Mammary epithelial cell (primary cell): ENCODE measurements at places on chromosomes 12 and 14. TPM values are rescaled to one million over a fixed set of nuclear protein-coding genes. Genes with fewer than 3 reads are reported as not detected.

KRT79 gene
- not detected for total RNA-seq

SERPINA3 gene
- total RNA-seq: 2.1 and 5.2 TPM in 2 replicates

KRT6C gene
- 8.7 and 16.6 TPM in 2 replicates for total RNA-seq

FGD4 gene
- total RNA-seq: 20.8 and 27.7 TPM in 2 replicates

MTRFR gene
- total RNA-seq: 11.5 TPM

OR4E2 gene
- total RNA-seq: not detected

CLECL1 gene
- not detected for total RNA-seq

TAS2R7 gene
- total RNA-seq: 0.33 TPM

LRRK2 gene
- 2.7 TPM for total RNA-seq

GPR162 gene
- total RNA-seq: not detected in 2 replicates

GAS2L3 gene
- total RNA-seq: 15.8 and 17.7 TPM in 2 replicates

SLC25A21 gene
- 1.3 TPM for total RNA-seq

HOMEZ gene
- 15.8 and 19.9 TPM in 2 replicates for total RNA-seq

SMIM41 gene
- total RNA-seq: not detected in 2 replicates
